CD4-positive, CD25-positive, alpha-beta regulatory T cell (primary cell): ENCODE measurements at places on chromosomes 1 and 21. TPM values are rescaled to one million over a fixed set of nuclear protein-coding genes. Genes with fewer than 3 reads are reported as not detected.
A peak's percentile ranks its signal among the peaks of the same experiment; 100 is the strongest.

DNA sequence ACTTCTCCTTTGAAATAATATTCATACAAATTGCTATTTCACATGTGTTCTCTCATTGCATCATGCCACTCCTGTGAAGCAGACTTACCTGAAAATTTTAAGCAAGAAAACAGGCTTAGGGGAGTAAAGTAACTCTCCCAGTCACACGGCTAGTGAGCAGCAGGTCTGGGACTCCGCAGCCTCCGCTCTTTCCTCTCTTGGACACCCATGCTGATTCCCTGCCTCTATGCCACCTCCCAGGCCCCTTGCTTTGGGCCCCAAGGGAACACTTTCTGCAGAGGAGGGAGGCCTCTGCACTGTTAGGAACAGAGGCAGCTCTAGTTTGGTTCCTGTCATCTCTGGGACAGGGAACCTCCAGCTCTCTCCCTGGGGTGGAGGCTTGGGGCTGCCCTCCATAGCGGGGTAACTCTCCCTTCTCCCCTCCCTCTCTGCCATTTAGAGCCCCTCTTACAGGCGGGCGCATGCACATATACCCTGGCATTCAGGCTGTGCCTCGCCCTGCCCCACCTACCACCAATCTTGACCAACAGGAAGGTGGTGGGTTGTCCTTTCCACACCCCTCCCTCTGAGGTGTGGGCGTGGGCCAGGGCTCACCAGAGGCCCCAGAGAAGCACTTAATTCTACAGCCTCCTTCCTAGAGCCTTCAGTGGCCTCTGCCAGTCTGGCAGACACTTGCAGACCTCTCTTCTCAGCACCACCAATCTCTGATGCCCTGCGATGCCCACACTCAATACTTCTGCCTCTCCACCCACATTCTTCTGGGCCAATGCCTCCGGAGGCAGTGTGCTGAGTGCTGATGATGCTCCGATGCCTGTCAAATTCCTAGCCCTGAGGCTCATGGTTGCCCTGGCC lies at the start of gene RXFP4:
Gene RXFP4, plus strand, starts transcription at position 646 of the 852 bp plus-strand sequence. Its CDS starts 72 bp downstream, at position 718.
- no peak within 1 kb of the TSS for H3K4me3 ChIP-seq
- peaks cover 38% of the 10 kb centered on the region for H3K4me1 ChIP-seq
- peak within 1 kb of the TSS; percentile 36 for H3K27ac ChIP-seq
- H3K27me3 ChIP-seq, result no peaks in the 10 kb centered on the region

GRCh38 chr1:22588899-22589422 lies 25.7 kb downstream of the EPHA8 start:
- H3K4me3 ChIP-seq, result no peak overlapping the region
- DNase-seq, result no peak
- no peak overlapping the region for H3K27ac ChIP-seq
- no peaks in the 10 kb centered on the region for H3K36me3 ChIP-seq

DNA sequence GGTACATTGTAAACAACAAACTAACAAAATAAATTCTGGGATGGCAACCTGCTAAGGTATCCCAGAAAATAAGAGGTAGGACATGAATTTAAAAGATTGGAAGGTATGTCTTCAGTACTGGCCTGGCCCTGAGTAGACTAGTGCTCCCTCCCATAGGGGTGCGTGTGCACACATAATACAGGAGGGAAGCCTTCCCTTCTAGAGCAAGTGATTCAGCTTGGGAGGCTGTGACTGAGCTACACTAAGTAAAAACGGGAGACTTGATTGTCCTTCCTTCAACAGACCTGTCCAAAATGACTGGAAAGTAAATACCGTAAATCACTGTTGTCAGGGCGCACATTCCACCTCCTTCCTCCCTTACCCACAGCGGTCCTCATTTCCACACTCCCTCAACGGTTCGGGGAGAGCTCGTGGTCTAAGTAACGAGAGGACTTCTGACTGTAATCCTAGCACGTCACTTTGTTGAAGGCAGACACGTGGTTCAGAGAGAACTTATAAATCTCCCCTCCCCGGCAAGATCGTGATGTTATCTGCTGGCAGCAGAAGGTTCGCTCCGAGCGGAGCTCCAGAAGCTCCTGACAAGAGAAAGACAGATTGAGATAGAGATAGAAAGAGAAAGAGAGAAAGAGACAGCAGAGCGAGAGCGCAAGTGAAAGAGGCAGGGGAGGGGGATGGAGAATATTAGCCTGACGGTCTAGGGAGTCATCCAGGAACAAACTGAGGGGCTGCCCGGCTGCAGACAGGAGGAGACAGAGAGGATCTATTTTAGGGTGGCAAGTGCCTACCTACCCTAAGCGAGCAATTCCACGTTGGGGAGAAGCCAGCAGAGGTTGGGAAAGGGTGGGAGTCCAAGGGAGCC lies at the start of gene TGFB2:
Gene TGFB2, plus strand, starts transcription at position 523 of the 859 bp plus-strand sequence. CDS start 1,366 bp downstream, outside the sequence.
- H3K4me1 ChIP-seq, result peaks cover 24% of the 10 kb centered on the region
- peak; percentile 26 for DNase-seq
- no peak within 1 kb of the TSS for H3K27ac ChIP-seq

NTMT2 gene
- not detected for total RNA-seq
